Urothelium cell line (cell line): ENCODE measurements at places on chromosomes 12 and 14.
A peak's percentile ranks its signal among the peaks of the same experiment; 100 is the strongest.

GRCh38 chr12:124321040-124321481, 26.2 kb downstream of the RFLNA start:
- peak; percentile 72 for DNase-seq

- no peak for DNase-seq
These were observed 94.9 kb downstream of the DAAM1 start for GRCh38 chr14:59283361-59283760.

DNA sequence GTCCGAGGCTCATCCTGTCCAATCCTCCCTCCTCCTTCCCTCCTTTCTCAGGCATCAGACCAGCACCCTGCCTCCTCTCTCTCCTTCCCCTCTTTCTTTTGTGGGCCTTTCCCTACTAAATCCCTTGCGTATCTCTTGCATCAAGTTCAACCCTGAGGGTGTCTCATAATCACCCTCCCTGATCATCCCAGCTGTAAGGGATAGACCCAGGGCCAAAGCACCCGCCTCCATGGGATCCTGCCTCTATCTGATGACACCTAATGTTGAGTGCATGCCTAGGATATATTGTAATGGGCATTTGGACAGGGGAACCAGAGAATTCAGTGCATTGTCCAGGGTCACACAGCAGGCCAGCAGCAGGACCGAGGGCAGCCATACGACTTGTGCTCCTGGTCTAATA, 84.9 kb downstream of the PHETA1 start:
- no peak for DNase-seq

DNA sequence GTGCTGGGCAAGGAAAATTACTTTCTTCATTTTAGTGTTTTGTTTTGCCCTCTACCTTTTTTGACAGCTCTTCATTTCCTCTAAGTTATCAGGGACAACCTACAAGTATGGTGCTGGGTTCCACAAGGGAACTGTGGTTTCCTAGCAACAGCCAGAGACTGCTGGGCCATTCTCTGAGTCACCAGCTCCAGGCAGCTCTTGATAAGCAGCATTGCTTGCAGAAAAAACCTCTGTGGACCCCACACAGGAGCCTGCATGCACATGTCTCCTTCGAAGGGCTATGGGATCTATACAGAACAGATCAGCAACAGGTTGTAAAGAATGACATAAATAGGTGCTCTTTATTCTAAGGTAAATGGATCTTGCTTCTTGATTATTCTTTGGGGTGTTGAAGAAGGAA, 81.0 kb upstream of the CCDC196 start:
- DNase-seq: no peak

DNA sequence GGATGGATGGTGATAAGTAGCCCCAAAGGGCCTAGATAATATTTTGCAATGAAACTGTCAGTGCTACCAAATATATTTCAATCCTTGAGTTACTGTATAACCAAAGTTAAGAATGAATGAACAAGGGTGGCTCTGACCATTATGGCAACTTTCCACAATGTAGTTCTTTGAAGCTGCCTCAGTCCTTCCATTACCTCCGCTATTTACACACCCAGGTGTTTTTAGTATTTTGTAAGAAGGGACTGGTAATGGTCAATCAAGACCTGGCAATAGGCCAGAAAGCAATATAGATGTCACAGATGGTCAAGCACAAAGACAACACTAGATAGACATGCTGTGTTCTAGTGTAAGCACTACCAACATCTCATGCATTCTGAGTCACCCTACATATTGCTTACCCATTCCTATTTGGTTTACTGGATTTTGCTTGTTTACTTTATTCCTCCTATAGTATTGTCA, 16.3 kb downstream of the DUSP16 start:
- no peak for DNase-seq

GRCh38 chr12:108861878-108862587, 4.7 kb upstream of the SSH1 start:
- no peak for DNase-seq
